Stimulated activated CD4-positive, alpha-beta T cell treated with anti-CD3 and anti-CD28 coated beads, Interleukin-15, amount 100 ng/mL, for 24 hours (primary cell): ENCODE measurements at places on chromosomes 7 and 10.

GRCh38 chr10:44357023-44357540, 27.8 kb downstream of the CXCL12 start:
- DNase-seq, result no peak

DNA sequence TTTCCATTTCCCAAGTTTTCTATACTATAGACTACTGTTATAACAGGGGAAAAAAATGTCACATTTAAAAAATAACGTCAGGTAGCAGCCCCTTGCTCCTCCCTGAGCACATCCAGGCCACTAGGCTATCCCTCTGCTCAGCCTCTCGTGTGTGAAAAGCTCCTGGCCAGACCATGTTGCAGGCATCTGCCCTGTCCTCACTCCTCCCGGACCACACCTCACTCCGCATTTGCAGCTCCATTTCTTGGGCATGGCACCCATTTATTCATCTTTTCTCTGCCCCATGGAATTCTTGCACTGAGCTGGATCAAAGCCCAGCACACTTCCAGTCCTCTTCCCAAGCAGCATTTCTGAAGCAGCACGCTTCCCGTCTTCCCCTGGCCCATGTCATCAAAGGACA, 1.4 kb upstream of the GDF2 start:
- no peak for DNase-seq

GRCh38 chr7:7889791-7890568, 78.6 kb upstream of the GLCCI1 start:
- no peak for DNase-seq

GRCh38 chr10:28840971-28841370, 163.7 kb downstream of the BAMBI start:
- no peak for DNase-seq

- no peak for DNase-seq
Observed at GRCh38 chr10:65395631-65396030, 1530.2 kb upstream of the LRRTM3 start.

DNA sequence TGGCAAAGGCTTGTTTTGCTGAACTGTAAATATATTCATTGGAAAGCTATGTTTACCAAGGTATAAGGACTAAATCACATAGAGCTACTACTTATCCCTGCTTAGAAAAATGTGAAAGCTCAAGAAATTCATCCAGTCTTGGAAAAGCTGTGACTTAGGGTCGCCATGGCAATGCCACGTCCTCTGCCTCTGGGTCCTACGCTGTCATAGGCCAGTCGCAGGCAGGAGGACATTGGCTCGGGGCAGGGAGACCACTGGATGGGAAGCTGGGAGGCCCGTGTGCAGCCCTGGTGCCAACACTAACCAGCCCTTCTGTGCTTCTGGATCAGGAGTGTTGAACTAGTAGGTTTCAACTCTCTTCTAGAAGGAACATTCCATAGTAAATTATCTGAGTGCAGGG, 67.3 kb upstream of the PDZD8 start:
- DNase-seq, result no peak
